Activated CD4-positive, alpha-beta T cell treated with anti-CD3 and anti-CD28 coated beads, Interleukin-2, Interleukin-4, amounts not matched to agents 100 ng/mL and 50 ng/mL, durations not matched to agents 16 hours and 8 hours (primary cell): ENCODE measurements at places on chromosomes 11 and 22.
A peak's percentile ranks its signal among the peaks of the same experiment; 100 is the strongest.

DNA sequence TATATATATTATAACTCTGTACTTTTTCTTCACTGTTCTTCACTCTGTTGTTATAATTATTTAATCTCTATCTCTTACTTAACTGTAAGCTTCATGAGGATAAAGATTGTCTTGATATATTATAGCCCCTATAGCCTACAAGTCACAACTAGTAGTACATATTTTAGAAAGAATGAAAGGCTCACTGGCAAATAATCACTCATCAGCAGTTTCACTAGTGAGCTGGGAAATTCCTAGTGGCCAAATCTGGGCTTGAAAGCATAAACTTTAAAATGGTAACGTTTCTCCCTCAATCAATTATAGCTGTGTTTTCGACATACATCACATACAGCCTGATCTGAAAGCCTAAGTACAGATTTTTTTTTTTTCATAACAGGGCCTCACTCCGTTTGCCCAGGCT, 42.5 kb downstream of the CTSC start:
- no peak for DNase-seq

DNA sequence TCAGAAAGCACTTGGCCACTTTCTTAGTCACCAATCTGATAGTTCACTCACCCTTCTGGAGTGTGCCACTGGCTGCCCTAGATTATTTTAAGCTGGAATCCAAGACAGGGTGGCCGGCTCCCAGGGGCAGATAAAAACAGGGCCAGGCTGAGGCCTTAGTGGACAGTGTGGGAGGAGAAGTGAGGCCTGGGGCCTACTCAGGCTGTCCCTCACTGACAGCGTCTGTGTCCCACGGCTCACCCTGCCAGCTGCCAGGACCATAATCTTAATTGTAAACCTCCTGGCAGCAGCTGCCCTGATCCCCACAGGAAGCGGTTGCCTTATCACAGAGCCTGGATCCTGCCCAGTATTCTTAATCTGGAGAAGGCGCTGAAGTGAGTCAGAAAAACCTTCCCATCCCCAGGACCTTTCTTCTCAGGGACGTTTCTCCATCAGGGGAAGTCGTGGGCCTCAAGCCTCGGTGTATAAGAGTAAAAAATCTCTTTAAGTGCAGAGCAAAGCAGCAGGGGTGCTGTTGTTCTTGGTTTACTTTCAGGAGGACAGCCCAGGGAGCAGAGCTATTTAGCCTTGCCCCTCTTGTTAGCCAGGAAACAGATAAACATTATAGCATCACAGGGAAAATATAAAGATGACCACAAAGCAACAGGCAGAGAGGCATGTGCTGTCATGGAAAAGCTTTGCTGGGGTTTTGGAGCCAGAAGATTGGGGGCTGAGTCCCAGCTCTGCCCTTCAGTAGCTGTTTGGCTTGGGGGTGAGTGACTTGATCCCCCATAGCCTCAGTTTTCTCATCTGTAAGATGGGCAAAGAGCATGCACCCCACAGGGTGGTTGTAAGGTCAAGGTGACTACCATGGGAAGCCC, 39.6 kb downstream of the TSPAN18 start:
- DNase-seq = no peak

- DNase-seq = peak; percentile 50
Measured at GRCh38 chr11:68040101-68040956, 1.5 kb downstream of the TCIRG1 start.

DNA sequence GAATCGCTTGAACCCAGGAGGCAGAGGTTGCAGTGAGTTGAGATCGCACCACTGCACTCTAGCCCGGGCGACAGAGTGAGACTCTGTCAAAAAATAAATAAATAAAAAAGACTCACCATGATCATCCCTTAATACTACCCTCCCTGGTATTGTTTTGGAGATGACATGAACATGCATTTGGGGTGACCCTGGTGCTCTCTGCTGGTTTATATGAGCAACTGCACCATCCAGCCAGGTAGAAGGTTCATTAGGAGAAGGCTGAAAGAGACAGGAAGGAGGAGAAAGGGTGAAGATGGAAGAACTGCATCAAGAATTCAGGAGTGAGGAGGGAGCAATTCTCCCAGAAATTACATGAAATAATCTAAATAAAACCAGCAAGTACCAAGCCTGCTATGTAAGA, 37.8 kb downstream of the SLC5A1 start:
- DNase-seq = peak; percentile 45

GRCh38 chr11:33915526-33915925, 23.6 kb upstream of the LMO2 start:
- no peak for DNase-seq

DNA sequence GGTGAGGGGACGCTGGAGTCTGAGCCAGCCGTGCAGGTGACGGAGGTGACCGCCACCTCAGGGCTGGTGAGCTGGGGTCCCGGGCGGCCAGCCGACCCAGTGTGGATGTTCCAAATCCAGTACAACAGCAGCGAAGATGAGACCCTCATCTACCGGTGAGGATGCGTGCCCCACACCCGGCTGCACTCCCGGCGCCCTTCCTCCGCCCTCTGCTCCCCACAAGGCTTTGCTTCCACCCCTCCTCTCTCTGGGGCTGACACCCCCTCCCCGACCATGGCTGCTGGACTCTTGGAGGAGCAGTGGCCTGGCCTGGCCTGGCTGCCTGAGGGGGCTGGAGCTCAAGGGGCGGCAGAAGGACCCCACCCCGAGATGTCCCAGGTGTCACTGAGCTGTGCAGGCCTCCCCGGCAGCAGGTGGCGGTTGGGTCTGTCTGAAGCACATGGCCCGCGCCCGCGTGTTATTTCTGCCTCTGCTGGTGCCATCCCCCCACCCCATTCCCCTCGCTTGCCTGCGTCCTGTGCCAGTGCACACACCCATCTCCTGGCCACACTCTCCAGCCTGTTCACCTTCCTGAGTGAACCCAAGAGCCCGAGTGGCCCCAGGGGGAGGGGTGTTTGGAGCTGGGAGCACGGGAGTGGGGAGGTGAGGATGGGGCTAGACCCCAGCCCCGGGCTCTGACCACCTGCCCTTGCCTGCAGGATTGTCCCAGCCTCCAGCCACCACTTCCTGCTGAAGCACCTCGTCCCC, 2.2 kb downstream of the LRFN4 start:
- no peak for DNase-seq

DNA sequence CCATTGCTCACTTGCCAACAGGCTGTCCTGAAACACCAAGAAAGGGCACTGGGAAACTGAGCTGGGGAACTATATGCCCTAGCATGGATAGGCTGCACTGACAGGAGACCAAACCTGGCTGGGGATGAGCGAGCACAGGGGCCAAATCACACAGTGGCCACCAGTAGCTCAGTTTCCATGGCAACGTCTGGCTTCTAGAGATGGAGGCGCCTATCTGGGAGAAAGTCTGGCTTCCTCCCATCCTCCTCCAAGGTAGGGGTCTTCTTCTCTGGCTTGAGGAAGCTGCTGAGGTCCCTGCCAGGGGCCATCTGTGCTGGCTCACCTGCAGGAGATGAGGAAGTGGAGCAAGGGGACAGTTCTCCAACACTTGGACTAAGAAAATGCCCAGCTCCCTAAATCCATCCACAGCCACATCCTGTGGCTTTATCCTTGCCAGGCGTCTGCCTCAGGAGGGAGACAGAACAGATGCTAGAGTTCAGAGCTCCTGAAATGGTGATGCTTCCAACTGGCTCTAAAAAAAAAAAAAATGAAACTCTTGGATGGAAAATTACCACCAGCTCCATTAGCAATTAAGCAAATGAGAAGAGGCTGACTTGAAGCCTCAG, 48.3 kb downstream of the SYT13 start:
- no peak for DNase-seq

- no peak for DNase-seq
Measured at GRCh38 chr22:40332319-40332781, 13.9 kb upstream of the ADSL start.

DNA sequence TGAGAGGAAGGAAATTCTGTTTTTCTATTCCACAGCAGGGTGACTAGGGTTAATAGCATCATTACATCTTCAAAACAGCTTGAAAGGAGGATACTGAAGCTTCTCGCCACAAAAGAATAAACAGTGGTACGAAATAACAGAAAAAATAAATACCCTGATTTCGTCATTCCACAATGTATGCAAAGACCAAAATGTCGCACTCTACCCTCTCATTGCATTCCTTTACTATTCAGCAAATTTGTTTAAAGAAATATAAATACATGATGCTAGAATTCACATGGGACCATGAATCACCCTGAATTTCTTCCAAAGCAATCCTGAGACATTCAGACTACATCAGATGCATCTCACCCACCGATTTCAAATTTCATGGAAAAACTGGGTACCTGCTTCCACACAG, 112.3 kb upstream of the TOP3B start:
- no peak for DNase-seq

GRCh38 chr11:27677108-27677507, 23.1 kb downstream of the BDNF start:
- DNase-seq = no peak

GRCh38 chr22:50076646-50077535, 8.3 kb downstream of the MLC1 start:
- DNase-seq = no peak

GRCh38 chr11:60995798-60996197, 24.3 kb downstream of the CD6 start:
- DNase-seq = no peak

DNA sequence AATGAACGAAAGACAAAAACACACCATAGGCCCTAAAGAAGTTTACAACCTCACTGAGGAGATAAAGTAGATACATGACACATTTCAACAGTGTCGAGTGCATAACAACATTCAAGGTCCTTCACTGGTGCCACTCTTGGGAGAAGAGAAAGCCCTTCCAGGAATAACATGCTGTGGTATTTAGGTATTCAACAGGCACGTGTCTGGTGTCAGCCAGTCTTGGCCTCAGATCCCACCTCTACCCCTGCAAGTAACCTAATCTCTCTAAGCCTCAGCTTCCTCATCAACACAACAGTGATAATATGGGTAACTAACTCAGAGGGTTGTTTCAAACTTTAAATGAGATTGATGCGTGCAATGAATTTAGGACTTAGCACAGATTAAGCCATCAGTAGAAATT, 235.0 kb upstream of the ZC3H12C start:
- no peak for DNase-seq

DNA sequence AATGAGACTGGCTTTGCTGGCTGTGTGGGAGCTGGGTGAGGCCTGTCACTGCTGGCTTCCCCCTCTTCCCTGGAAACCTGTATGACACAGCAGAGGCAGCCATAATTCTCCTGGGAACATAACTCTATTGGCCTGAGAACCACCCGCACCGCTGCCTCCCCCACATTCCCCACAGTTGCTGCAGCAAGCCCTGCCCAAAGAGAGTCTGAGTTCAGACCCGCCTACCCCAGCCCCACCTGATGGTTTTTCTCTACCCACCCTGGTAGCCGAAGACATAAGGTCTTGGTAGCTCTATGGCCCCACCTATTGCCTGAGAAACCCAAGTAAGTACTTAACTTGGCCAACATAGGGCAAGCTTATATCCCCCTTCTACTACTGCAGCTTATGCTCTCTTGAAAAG, 174.8 kb downstream of the C11orf91 start:
- DNase-seq = no peak

- no peak for DNase-seq
Measured at GRCh38 chr22:46162285-46162684, 12.0 kb downstream of the PPARA start.

DNA sequence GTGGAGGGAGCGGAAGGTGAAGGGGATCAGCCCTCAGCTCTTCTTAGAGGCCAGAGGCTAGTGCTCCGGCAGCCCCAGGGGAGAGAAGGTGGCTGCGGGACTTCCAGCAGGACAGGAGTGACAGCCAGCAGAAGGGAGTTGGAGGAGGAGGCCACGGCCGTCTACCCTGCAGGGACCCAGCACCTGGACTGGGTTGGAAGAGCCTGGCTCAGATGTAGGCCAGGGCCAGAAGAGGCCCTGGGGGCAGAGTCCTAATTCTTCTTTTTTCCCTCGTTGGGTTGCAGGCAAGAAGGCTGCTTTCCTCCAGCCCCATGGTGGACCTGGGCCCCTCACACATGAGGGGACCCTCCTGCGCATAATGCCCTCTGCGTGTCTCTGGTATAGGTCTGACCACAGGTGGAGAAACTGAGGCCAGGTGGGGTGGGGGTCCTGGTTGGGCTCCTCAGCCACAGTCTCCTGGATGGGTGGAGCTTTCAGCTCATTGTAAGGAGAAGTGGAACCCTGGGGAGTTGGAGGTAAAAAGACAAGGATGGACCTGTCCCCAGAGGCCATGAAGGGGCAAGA, 2.3 kb upstream of the MCAM start:
- DNase-seq = no peak

- no peak for DNase-seq
Measured at GRCh38 chr11:35842958-35843357, 100.9 kb upstream of the LDLRAD3 start.

GRCh38 chr11:69339983-69340565, 46.1 kb downstream of the MYEOV start:
- DNase-seq = no peak

DNA sequence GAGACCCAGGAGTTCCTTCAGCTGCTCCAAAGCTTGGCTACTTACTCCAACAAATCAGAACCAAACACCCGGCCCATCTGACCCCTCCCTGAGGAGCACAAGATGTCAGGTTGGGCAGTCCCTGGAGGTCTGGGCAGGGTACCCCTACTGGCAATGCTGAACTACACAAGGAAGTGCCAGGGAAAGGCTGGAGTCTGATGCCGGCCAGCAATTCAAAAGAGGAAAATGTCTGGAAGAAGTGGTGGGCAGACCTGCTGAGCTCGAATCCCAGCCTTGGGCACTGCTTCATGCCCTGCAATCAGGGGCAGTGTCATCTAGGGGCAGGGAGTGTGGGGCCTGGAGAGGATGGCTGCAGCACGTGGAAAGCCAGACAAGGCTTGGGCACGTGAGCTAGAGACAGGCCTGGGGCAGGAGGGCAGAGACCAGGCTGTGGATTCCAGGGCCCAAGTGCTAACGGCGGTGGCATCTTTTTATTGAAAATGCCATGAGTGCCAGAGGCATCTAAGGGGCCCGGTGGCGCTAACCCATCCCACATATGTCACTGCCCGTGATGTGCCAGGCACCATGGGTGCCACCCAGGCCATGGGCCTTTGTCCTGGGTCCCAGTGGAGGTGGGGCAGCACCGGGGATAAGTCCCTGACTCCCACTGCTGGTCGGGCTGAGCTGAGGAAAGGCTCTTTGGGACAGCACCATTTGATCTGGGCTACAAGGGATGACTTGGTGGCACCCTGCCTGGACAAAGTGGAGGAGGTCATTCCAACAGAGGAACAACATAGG, 97.9 kb upstream of the PITPNB start:
- DNase-seq = no peak

DNA sequence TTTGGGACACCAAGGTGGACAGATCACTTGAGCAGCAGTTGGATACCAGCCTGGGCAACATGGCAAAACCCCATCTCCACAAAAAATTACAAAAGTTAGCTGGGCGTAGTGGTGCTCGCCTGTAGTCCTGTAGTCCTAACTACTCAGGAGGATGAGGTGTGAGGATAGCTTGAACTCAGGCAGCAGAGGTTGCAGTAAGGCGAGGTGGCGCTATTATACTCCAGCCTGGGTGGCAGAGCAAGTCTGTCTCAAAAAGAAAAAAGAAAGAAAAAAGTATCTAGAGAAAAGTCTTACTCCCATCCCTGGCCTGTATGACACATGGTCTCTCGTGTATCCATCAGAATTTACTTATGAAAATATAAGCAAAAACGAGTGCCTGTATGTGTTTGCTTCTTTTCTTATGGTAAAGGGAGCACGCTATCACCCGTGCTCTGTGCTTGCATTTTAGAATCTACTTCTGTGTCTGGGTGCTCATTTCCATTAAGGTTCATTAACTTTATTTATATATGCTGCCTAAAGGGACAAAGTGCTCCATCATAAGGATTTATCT, 15.4 kb upstream of the CPT1A start:
- DNase-seq = no peak
